Hypothalamus (tissue), 51 donors: ENCODE measurements at places on chromosomes 4 and X.

DNA sequence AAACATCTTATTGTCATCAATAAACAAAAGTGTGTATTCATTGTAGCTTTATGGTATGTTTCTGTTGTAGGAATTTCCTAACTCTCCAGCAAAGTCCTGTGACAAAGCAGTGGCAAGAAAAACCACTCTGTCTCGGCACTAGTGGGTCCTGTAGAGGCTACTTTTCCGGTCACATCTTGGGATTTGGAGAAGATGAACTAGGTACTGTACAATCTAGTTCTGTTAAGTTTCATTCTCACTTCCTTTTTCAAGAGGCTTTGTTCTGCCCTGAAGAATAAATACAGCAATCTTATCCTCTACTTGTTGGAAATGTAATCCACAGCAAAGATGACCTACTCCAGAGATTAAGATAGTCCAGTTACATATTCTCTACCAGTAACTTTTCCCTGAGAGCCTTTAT lies 69.3 kb downstream of the HHIP start:
- no peak for DNase-seq

DNA sequence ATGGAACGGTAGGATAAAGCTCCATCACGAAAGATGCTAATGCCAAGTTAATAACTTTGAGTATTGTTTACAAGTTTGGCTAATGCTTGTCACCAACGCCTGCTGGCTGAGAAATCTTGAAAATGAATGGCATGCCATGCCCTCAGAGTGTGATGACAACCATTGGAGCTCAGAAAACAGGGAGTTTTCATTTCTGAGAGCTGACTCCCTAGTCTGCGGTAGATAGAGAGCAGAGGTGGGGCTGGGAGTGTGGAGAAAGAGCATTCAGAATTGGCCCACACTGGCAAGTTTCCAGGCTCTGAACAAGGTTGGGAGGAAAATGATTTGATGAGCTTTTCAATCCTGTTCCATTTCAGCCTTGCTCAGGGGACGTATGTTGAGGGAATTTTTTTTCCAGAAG lies 183.9 kb downstream of the CPEB2 start:
- no peak for DNase-seq

- no peak for DNase-seq
Measured at GRCh38 chrX:97401154-97401553, 517.4 kb downstream of the RPA4 start.

DNA sequence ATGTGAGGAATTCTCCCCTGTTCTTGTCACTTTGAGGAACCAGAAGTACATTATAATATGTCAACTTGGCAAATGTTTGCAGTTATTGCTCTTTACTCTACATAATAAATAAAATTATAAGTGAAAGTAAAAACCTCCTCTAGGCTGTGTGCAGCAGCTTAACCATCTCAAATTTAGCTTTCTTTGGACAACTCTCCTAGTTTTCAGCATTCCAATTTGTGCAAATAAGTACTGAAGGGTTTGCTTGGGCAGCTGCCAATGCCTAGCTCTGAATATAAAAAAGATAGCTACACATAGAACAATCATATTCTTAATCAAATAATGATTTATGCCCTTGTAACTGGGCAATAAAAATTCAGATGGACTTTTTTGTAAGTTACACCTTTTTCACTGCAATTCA lies 82.5 kb downstream of the GASK1B start:
- DNase-seq, result no peak

- no peak for DNase-seq
Measured at GRCh38 chr4:139245590-139245989, 34.4 kb downstream of the MGARP start.

DNA sequence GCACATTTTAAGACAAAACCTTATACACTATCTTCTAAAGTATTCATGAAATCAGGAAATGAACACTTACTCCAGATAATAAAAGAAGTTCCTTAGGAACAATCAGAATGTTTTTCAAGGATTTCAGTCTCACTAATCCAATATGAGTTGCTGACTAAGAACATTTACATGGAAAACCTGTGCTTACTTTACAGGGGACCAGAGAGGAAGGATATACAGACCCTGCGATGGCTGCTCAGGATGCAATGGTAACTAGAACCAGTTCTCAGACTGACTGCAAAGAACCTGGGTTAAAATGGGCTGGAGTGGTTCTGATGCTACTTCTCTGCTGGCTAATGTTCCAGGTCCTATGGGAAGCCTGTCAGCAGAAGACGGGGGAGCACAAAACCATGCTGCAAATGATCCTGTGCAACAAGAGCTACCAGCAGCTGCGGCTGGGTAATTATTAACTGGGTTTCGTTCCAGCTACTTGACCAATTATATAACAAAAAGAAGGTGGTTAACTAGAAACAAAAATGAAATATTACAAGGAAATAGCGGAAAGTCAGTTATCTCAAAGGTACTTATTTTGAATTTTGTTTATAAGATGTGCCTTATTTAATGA lies 85.3 kb downstream of the ANXA10 start:
- DNase-seq, result no peak

DNA sequence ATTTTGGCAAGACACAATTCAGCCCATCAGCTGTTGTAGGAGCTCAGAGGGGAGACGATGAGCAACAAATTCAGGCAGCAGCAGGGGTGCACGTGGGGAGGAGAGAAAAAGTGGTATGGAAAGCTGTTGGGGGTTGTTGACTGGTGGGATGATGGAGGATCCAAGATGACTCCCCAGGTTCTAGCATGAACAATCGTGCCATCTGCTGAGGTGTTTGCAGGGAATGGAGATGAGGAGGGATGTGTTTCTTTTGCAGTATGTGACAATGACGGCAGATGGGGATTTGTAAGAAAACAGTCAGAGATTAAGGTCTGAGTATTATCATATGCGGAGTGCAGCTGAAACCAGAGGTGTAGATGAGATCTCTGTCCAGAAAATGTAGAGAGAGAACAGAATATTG lies 63.3 kb downstream of the SEL1L3 start:
- DNase-seq, result no peak
